ENCODE measurements at places on chromosomes 7 and 10.

DNA sequence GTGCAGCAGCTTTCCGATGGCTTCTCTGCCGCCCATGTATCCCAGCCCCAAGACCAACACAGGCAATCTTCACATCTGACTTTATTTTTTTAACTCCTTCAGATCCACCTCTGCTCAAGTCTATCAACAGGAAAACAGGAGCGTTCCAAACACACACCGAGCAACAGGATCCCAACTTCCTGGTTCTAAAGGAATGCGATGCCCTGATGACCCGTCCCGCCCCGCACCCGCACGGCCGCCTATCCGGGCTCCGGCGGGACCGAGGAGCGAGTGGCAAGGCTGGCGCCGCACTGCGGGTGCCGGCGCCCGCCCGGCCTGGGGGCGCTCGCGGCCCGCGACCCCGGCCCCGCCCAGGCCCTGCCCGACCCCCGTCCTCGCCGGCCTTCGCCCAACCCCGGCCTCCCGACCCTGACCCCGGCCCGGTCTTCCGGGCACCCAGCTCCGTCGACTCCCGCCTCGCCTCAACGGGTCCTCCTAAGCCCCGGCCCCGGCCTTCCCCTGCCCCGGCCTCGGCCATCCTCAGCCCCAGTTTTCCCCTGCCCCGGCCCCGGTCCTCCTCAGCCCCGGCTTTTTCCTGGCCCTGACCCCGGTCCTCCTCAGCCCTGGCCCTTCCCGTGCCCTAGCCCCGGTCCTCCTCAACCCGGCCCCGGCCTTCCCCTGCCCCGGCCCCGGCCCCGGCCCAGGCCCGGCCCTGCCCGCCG lies 730 bp downstream of the LARP4B start:
- DNase-seq, result peak; percentile 42

- no peak for DNase-seq
Observed at GRCh38 chr10:112526906-112527305, 79.9 kb downstream of the VTI1A start.

DNA sequence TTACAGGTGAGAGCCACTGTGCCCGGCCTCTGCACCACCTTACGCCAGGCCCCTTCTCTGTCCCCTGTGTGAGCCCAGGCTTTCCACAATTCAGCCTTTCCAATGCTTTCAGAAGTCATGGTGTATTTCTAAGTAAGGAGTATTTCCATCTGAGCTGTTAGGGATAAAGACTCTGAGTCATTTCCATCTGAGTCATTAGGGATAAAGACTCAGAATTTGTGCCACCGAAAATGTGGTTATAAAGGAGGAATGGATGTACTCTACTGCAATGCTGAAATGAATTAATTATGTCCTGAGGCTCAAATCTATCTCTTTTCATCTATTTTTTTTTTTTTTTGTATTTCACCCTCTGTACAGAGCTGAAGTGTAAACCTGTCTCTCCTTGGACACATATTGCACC lies 84.0 kb downstream of the GATA3 start:
- no peak for DNase-seq

- no peak for DNase-seq
Observed at GRCh38 chr10:87915406-87915805, 52.0 kb downstream of the PTEN start.

- no peak for DNase-seq
Observed at GRCh38 chr10:29763396-29763795, 128.6 kb upstream of the SVIL start.

GRCh38 chr10:30182191-30183054 lies 123.0 kb upstream of the JCAD start:
- no peak for DNase-seq

DNA sequence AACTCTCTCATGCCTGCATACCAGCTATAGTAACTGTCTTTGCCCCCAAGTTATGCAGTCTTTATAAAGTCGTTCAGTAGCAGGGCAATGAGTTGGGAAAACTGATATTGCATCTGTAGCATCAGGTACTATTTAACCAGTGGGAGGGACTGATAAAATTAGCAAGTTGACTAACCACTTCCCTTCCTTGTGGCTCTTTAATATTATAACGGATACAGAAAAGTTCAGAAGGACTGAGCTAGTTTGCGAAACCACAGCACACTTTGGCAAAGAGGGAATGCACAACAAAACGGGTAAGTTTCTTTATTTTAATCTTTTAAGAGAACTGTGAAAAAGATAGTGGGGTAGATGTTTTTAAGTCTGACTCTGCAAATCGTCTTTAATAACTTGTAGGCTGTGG lies 205.3 kb upstream of the HDAC9 start:
- no peak for DNase-seq

DNA sequence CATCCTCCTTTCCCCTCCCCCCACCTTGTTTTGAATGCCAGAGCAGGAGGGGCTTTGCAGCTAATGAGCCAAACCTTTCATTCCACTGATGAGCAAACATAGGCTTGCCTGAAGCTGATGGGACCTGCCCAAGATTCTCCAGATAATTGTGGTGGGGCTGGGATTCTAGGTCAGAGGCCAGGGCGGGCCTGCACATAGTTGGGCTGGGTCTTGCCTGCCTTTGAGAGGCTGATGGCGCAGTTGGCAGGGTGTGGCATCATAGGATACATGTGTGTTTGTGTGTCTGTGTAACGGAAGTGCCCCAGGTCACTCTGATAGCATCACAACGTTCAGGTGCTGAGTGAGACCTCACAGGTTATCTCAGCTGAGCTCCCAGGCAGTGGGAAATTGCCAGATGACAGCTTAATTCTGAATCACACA lies 22.9 kb downstream of the BTBD16 start:
- DNase-seq, result no peak

DNA sequence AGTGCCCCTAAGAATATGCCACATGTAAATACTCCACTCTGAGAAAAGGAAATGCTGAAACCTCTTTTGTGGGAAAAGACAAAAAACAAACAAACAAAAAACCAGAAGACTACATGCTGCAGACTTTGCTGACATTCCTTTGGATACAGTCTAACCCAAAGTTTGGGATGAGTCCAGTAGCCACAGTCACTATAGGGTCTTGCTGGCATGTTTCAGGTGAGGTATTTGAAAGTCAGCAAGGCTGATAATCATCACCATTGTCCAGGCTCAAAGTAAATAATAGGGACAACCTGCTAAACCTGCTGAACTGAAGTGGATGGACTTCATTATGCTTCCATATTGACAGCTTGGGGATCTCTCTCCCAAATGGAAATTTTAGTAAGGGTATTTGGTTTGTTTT lies 1087.0 kb upstream of the LRRTM3 start:
- no peak for DNase-seq

- no peak for DNase-seq
Observed at GRCh38 chr10:90777621-90778020, 80.2 kb downstream of the HTR7 start.

DNA sequence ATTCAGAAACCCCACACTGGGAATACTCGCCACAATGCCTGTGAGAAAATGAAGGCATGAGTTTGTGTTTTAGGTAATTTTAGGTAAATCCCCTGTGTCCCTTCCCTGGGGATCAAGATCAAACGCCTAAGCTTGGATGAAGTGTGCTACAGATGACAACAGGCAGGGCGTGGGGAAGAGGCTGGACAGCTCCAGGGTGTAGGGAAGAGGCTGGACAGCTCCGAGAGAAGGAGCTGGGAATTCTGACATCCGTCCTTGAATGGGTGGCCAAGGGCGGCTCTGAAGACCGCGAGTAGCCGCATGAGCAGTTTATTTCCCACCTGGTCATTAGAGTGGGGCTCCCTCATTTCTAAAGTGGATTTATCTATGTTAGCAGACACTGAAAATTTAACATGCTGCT lies 109.7 kb downstream of the RAMP3 start:
- no peak for DNase-seq

DNA sequence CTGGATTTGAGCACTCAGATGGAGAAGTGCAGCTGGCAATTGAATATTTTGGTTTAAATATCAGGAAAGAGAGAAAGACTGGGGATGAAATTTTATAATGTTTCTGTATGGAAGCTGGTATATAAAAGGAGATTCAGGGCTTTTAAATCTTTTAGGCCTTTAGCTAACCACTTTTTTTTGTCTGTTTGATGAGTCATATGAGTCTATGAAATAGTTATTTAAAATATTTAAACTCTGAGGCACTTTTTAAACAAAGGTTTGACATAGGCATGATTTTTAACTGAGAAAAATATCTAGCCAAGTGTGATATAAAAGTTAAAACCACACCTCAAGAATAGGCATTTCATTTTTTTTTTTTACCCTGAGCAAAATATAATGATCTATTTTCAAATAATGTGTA lies 944.3 kb downstream of the GATA3 start:
- DNase-seq, result no peak

Data from germinal center (tissue), 1 donor.